KBM-7 (cell line): ENCODE measurements at places on chromosomes 7 and 10.

GRCh38 chr7:90772410-90772809 lies 176.3 kb downstream of the CDK14 start:
- peak; percentile 12 for DNase-seq

DNA sequence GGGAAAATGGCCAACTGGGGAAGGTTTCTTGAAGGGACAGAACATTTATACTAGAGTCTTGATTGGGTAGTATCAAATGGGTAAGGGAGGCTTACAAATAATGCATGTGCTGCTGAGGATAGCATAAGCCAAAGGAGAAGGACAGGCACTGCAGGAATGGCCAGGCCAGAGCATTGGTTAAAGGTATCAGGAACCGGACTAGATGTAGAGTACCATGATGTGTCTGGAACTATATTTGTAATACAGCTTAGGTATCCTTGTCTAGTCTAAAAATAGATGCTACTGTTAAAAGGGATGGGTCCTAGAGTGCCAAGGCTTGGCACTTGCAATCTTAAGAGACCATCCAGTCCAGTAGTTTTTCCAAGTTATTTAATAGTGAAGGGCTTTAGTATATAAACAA lies 20.3 kb downstream of the TMEM243 start:
- no peak for DNase-seq

DNA sequence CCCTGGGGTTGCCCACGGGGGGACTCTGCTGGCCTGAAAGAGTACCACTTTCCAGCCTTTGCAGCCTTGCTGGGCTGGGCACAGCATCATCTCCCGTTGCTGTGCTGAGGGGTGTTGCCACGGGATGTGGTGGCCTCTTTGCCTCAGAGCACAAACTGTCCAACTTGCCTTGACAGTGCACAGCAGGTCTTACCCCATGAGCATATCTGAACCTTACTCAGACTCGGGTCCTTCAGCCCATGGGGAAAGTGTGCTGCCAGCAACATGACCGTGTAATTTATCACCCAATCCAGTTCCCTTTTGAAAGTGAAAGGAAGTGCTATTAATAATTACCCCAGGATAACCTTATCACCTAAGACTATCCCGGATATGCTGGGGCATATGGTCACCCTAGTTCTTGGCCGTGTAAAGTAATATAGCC lies 46.8 kb downstream of the TBXAS1 start:
- DNase-seq, result no peak

DNA sequence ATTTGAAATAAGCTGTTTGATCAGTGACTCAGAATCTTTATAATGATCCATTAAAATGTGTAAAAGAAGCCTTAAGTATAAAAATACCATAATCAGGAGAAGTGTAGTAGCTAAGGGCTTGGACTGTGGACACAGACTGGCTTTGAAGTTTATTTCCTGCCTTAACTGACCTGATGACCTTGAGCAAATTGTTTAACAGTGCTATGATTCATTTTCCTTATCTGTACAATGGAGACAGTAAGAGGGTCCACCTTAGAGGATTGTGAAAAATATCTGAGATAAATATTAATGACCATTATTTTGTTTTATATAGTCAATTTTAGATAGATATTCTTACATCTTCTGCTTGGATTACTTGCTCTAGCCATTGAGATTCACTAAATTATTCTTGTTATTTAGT lies 13.3 kb upstream of the RPA3 start:
- no peak for DNase-seq

DNA sequence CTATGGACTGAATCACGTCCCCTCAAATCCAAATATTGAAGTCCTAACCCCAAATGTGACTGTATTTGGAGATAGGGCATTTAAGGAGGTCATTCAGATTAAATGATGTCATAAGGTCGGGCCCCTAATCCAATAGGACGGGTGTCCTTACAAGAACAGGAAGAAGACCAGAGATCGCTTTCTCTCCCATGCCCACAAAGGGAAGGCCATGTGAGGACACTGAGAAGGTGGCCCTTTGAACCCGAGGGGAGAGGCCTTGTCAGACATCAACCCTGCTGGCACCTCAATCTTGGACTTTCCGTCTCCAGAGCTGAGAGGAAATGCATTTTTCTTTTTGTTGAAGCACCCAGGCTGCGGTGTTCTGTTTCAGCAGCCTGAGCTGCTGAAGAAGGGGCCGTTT lies 72.3 kb upstream of the KLF6 start:
- DNase-seq, result no peak

DNA sequence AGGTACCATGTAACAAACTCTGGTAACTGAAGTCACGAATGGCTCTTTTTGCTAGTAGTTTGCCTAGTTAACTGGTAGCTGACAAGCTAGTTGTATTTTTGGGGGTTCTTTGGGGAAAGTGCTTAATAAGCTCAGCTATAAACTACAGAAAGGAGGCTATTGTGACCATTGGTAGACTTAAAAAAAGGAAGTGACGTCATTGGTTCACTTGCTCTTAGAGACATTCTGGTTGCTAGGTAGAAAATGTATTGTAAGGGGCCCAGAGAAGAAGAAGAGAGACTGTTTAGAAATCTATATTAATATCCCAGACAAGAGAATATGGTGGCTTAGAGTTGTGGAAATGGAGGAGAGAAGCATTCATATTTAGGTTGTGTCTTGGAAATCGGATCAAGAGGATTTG lies 103.0 kb downstream of the NXPH1 start:
- DNase-seq, result no peak

DNA sequence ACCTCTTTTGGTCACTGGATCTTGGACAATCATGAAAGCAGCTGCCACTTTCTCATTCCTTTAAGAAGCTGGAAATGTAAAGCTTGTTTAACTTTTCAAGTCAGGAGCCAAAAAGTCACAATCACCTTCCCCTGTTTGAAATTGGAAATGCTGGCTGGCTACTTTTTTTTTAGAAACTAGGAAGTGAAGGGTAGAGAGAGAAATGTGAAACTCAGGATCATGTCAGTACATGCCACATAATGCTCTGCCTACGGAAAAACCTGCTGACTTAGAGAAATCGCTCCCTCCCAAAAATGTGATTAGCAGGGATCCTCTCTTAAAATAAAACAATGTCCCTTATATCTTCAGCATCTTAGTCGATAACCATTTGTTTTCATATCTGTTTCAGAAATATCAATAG lies 188.4 kb upstream of the C7orf33 start:
- DNase-seq, result peak; percentile 3

GRCh38 chr7:42315103-42315502 lies 78.1 kb upstream of the GLI3 start:
- DNase-seq, result no peak

- no peak for DNase-seq
These were observed 3.1 kb upstream of the NKX2-3 start for GRCh38 chr10:99529591-99530107.

- no peak for DNase-seq
These were observed 348.9 kb downstream of the DNAJB6 start for GRCh38 chr7:157685430-157686284.

DNA sequence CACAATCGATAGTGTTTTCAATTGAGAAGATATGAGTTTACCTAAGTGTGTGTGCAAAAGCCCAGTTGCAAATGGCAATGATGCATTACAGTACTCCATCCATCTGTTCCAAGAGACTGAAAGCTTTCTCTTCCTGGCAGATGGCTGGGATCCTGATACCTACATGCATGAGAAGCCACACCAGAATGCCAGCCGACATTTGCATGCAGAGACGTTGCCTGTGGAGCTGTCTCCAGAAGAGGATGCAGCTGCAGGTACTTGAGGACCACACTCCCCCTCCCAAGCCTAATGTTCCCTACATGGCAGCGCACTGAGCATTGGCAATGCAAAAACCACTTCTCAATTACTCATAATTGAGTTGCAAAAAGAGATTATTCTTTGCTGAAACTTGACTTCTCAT lies 332.1 kb downstream of the WDR11 start:
- no peak for DNase-seq
